Neural progenitor cell (in vitro differentiated cells): ENCODE measurements at places on chromosomes 5 and 9. TPM values are rescaled to one million over a fixed set of nuclear protein-coding genes. Genes with fewer than 3 reads are reported as not detected.

DNA sequence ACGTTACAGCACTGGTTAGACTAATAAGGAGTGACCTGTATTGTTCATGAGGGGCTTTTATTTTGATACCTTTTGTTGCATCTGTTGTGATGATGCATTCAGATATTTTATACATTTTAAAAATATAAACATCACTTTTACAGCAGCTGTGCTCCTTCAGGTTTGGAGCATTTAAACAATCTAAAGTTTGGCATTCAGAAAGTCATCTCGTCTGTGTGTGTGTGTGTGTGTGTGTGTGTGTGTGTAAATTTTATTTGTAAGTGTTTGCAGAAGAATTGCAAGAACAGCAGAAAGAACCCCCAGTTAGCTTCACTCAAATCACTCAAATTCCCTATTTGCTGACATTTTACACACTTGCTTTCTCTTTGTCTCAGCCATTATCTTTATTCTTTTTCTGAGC lies 87.4 kb downstream of the ERCC6L2 start:
- DNase-seq: no peak

Gene DEPDC1B
- 108 and 142 TPM in 2 replicates for total RNA-seq

GRCh38 chr5:135831439-135831838 lies 3.0 kb upstream of the SLC25A48 start:
- DNase-seq: no peak

DNA sequence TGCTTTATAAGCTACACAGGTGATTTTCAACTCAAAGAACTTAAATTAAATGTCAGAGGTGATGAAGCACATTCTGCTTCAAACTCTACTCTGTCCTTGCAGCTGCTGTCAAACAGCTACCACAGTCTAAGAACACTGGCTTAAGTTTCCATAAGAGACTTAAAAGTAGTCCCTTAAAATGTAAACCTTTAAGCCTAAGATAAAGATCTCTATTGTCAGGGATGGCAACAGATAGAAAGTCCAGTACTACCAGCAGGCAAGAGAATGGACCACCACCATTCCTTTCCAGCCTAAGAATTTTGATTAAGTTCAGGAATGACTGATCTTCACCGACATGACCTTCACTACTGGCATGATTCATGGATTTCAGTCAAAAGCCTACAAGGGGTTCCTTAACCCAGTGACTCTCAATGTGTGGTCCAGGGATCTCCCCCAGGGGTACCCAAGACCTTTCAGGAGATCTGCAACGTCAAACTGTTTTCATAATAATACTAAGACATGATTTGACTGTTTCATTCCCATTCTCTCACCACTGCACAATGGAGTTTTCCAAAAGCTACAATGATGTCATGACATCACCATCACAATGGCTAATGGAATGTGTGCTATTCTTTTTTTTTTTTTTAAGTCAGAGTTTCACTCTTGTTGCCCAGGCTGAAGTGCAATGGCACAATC lies 41.1 kb upstream of the PLPP6 start:
- DNase-seq: peak; percentile 20

DNA sequence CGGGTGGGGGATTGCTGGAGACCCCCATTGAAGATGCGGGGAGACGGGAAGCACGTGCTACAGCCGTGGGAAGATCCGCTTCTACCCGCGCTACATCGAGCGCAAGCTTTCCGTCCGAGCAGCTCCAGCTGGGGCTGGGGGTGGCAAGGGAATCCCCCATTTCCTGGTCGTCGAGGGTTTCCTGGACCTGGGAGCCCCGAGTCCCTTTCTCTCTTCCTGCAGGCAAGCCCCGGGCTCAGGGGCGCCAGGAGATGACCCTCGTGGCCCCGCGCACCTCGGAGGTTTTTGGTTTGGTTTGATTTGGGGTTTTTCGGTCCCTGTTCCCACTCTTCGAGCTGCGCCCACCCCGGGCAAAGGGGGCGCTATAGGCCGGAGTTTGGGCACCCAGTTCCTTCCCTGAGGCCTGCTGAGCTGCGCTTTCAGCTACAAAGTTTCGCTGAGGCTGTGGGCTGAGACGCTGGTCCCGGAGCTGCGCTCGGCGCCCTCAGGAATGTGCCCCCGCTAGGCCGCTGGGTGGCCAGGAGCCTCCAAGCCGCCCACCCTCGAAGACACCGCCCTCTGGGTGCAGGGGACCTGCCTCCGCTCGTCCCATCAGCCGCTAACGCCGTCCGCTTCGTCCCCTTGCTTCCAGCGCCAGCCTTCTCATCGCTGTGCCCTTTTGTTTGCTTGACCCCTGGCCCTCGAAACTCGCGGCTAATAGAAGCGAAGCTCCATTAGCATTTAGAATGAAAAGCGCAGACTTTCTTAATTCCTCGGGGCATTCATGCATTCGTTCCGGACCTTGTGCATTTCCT lies 2.9 kb downstream of the NR4A3 start:
- DNase-seq: peak; percentile 92

DNA sequence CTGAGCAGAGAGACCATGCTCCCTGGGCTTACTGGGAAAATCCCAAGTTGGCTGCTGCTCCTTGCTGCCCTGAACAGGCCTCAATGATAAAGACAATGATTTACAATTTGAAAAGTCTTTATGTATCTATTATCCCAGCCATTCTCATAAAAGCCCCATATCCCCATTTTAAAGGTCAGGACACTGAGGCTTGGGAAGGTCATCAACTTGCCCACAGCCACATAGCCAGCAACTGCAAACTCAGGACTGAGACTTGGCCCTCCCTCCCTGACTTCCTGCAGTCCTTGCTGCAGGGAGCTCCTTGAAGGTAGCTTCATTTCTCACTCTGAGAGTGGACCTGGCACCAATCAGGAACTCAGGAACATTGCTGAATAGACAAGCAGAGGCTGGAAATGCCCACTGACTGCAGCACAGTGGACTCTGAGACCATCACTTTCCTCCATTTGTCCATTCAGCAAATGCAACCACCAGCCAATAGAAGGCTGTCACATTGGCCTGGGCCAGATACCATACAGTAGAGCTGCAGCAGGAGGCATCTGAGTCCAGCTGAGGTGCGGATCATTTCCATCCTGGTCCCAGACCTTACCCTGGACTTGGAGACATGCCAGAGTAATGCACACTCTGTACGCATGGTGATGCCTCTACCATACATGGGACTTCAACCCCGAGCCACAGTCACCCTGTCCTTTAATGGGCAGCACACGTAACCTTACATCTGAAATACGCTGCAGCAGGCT lies 18.3 kb downstream of the TNIP1 start:
- DNase-seq: no peak
